ENCODE measurements at places on chromosomes 6 and 20. TPM values are rescaled to one million over a fixed set of nuclear protein-coding genes. Genes with fewer than 3 reads are reported as not detected.

The PTK7 gene
- polyA plus RNA-seq = 1.1 TPM

The PRSS16 gene
- polyA plus RNA-seq = 24.8 TPM

DNA sequence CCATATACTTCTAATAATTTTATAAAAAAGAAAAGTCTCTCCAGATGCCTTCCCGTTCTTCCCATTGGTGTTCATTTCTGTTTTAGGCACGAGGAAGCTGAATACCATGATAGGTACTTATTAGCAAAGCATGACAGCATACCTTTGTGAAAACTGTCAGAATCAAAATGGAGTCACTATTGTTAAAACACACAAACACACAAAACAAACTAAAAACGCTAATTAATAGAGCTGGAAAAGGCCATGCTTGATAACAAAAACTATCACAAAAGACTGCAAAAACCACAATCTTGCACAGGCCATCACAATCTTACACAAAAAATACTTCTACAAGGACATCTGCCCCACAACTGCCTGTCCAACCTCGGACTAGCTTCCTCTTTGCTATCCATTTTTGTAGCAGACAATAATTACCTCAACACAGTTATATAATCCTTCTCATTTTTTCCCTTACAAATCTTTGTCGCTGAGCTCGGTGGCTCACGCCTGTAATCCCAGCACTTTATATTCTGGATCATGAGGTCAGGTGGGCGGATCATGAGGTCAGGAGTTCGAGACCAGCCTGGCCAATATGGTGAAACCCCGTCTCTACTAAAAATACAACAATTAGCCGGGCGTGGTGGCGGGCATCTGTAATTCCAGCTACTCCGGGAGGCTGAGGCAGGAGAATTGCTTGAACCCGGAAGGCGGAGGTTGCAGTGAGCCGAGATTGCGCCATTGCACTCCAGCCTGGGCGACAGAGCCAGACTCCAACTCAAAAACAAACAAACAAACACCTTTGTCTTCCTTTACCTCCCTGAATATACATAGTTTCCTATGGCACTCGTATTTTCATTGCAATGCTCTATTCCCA lies 3.2 kb upstream of the ABT1 start:
- no peak overlapping the region for H3K27ac ChIP-seq
- no peaks in the 10 kb centered on the region for H3K27me3 ChIP-seq
- H3K4me1 ChIP-seq = peaks cover 6% of the 10 kb centered on the region
- peaks cover 7% of the 10 kb centered on the region for H3K36me3 ChIP-seq
- no peak overlapping the region for H3K4me3 ChIP-seq
- DNase-seq = no peak

The SH3BGRL2 gene
- 41.2 TPM for polyA plus RNA-seq

The JAG1 gene
- polyA plus RNA-seq = 12.7 TPM

- H3K36me3 ChIP-seq = peaks cover 8% of the 10 kb centered on the region
- no peak for DNase-seq
- H3K4me3 ChIP-seq = no peak overlapping the region
- H3K4me1 ChIP-seq = no peaks in the 10 kb centered on the region
These were observed 13.7 kb downstream of the QRSL1 start for GRCh38 chr6:106643061-106643460.

Data from small intestine (tissue), 16 donors.